Keratinocyte (primary cell): ENCODE measurements at places on chromosomes 7 and 10. TPM values are rescaled to one million over a fixed set of nuclear protein-coding genes. Genes with fewer than 3 reads are reported as not detected.

The TRIM50 gene
- polyA plus RNA-seq, result not detected in 3 replicates

The SPDYE2 gene
- not detected in 3 replicates for polyA plus RNA-seq

DNA sequence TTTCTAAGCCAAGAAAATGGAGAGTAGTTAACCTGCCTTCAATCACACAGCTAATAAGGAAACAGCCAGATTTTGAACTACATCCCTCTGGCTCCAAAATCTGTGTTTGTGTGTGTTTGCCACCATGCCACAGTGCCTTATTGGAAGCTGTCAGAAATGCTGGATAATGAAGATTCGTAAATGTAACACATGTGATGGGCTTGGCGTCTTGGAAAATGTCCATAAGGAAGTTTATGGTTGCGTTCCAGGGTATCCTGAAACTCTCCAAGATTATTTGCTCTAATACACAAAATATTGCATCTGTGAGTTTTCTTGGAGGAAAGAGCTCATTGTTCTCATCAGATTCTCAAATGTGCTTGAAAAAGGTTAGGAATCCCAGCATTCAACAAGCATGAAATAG lies 22.7 kb downstream of the MYOF start:
- DNase-seq, result no peak

The CUZD1 gene
- polyA plus RNA-seq, result 0.34 to 0.93 TPM (median 0.58 TPM) in 3 replicates

The MMP21 gene
- not detected in 3 replicates for polyA plus RNA-seq

The MSS51 gene
- polyA plus RNA-seq, result 0.39 to 1.3 TPM (median 1.3 TPM) in 3 replicates

- DNase-seq, result no peak
These were observed 127.1 kb downstream of the KMT2E start for GRCh38 chr7:105141068-105141467.

- no peak for DNase-seq
These were observed 39.8 kb downstream of the CDC123 start for GRCh38 chr10:12235796-12236195.

The PTN gene
- polyA plus RNA-seq, result 0.04 TPM in 1 of 3 replicates, not detected in the others

- DNase-seq, result no peak
These were observed 3.6 kb downstream of the ADCK2 start for GRCh38 chr7:140676306-140676705.

DNA sequence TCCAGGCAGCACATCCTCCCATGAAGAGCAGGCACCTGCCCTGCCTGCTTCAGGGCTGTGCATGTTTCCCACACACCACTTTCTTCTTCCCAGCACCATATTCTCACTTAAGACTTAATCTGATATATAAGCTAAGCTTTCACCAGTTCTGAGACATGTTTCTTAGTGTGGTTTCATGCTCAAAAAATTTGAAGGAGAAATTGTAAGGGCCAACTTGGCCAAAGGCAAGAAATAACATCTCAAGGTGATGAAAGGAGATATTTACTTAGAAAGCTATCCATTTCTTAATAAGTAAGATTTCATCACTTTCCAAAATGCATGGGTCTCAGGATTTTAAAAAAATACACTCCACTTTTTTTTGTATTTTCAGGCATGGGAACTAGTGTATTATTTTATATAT lies 468.1 kb upstream of the AKR1E2 start:
- no peak for DNase-seq

DNA sequence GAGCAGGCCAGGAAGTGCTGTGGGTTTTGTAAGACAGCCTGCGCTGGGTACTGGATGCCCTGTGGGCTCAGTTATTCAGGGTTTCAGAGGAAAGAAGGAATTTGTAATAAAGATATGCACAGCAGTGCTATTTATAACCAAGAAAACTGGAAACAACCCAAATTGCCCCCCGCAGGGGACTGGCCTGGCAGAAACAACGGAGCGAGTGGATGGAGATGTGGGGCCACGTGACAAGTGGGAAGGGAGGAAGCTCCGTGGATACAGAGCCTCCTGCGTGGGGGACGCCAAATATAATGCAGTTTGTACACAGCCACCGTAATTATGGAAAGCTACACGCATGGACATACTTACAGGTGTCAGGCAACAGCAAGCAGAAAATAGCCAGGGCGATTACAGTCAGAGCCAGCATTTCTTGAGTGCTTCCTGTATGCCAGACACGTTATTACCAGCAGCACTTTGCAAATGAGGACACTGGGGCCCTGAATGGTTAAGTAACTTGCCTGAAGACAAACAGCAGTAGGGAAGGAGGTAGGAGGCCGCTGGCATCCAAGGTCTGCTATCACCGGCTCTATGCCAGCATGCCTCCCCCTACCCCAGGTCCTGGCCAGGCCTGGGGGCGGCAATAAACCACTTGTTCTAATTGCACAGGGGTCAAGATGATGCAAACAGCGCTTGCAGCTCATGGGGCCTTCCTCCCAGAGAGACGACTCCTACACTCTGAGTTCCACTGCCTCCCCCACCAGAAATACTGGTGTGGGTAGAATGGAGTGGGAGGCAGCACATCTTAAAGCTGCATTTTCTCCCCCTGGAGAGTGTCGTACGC lies 8.7 kb upstream of the CAMK2B start:
- DNase-seq, result no peak

The GDF2 gene
- not detected in 3 replicates for polyA plus RNA-seq
